Psoas muscle (tissue), 8 donors: ENCODE measurements at places on chromosomes 2 and 18. TPM values are rescaled to one million over a fixed set of nuclear protein-coding genes. Genes with fewer than 3 reads are reported as not detected.

DNA sequence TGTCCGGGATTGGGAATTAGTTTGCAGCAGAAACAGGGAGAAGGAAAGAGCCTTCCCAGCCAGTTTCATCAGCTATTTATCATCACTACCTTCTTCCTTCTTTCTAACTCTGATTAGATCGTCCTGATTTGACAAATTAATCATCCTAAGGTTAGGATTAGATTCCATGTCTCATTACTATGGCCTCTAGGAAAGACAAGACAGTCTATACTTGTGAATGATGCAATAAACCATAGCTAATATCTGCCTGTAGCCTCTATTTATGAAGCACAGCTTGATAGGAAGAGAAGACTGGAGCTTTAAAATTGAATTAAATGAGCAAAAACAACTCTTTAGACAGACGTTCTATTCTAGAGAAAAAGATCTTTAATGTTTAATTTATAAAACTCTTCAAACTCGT, 25.2 kb upstream of the FRZB start:
- DNase-seq = no peak

- no peak for DNase-seq
These were observed 233.7 kb upstream of the MEIS1 start for GRCh38 chr2:66201242-66201641.

- no peak for DNase-seq
These were observed 194.3 kb downstream of the LDLRAD4 start for GRCh38 chr18:13412901-13413300.

GRCh38 chr2:1140389-1141003, 189.8 kb downstream of the SNTG2 start:
- no peak for DNase-seq

DNA sequence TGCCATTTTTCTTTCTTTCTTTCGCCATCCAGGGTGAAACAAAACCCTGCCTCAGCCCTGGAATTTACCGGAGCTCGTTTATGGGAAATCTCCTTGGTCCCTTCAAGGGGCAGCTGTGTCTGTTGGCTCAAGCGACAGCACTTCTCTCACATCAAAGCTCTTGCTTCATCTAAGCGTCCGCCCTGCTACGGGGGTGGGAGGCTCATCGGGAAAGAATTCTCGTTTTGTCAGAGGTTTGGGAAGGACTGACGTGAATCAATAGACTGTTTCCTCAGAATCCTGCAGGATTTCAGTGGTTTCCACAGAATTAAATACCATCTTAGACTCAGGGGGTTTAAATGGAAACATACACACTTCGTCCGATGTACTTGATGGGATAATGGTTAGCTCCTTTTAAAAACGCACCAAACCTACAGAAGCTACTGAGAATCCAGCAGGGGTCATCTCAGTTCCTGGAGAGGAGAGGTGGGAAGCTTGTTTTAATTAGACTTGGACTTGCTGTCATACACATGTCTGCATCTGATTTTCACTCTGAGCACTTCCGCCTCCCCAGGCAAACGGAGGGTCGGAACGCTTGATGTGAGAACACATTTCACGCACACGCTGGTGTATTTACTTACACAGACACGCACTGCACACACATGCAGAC, 91.6 kb downstream of the ASB1 start:
- no peak for DNase-seq

DNA sequence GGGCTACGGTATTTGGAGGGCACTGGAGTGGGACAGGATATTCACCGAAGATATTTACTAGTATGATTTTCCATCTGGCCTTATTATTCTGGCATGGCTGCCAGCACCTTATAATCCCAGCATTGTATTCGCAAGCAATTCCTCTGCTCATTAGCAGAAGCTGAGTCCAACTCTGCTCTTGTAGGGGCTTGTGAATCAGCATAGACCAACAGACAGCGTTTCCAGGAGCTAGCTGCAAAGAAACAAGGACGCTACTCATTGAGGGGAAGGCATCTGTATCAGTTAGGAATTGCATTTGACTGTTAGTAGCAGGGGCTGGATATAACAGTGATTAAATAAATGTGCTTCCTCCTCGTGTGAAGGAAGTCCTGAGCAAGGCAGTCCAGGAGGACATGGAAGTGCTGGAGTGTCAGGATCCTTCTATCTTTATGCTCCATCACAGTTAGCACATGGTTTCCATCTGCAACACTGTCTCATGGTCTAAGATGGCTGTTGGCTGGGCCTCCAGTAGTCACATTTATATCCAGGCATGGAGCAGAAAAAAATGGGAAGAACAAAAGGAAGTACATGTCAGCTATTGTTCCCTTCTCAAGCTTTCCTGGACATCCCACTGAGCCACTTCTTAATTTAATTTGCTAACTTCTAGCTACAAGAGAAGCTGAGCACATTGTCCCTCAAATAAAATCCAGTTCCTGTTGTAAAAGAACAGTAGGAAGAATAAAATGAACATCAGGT, 214.1 kb downstream of the C1D start:
- no peak for DNase-seq

DNA sequence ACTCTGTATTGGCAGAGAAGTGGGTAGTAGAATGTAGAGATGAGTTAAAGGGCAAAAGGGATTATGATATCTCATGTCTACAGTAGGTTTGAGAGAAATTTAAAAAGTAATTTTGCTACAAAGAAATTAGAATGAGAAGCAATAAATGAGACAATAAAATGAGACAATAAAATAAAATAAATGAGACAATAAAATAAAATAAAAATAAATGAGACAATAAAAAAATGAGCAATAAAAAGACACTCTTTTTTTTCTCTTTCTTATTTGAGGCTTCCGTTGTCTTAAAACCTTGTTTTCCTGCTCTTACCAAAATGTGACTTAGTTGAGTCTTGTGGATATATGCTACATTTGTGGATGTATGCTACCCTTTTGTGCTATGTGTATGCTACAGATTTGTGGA, 615.4 kb upstream of the PKDCC start:
- DNase-seq = no peak

Gene HAAO
- 2.5 TPM for total RNA-seq

DNA sequence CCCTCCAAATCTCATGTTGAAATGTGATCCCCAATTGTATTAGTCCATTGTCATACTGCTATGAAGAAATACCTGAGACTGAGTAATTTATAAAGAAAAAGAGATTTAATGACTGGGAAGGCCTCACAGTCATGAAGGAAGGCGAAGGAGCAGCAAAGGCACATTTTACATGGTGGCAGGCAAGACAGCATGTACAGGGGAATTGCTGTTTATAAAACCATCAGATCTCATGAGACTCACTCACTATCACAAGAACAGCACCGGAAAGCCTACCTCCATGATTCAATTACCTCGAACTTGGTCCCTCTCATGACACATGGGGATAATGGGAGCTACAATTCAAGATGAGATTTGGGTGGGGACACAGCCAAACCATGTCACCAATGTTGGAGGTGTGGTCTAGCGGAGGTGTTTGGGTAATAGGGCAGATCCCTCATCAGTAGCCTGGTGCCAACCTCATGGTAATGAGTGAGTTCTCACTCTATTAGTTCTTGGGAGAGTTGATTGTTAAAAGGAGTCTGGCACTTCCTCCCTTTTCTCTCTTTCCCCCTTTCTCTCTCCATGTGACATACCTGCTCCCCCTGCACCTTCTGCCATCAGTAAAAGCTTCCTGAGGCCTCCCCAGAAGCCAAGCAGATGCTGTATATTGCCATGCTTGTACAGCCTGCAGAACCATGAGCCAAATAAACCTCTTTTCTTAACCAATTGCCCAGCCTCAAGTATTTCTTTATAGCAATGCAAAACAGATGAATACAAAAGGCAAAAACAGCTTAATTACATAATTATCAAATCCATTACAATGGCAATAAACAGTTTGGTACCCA, 14.5 kb upstream of the FN1 start:
- DNase-seq = no peak

Gene B4GALT6
- 9.4 TPM for total RNA-seq

DNA sequence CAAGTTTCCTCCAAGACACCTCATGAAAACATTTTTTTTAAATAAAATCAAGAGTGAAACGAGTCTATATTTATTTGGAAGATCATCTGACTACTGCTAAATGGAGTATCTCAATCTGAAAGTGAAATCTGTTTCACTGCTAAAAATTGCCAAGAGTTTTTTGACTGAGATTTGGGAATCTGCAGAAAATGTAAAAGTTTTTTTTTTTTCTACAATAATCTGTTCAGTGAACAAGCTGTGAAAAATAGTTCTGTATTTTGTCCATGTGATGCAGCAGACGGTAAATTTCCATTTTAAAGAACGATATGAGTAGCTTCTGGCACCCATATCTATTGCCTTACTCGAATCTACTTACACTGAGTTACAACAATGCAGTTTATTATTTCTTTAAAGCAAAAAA, 519.7 kb downstream of the PLCL1 start:
- DNase-seq = no peak

- no peak for DNase-seq
These were observed 293.5 kb downstream of the ARHGAP15 start for GRCh38 chr2:143422681-143423080.

DNA sequence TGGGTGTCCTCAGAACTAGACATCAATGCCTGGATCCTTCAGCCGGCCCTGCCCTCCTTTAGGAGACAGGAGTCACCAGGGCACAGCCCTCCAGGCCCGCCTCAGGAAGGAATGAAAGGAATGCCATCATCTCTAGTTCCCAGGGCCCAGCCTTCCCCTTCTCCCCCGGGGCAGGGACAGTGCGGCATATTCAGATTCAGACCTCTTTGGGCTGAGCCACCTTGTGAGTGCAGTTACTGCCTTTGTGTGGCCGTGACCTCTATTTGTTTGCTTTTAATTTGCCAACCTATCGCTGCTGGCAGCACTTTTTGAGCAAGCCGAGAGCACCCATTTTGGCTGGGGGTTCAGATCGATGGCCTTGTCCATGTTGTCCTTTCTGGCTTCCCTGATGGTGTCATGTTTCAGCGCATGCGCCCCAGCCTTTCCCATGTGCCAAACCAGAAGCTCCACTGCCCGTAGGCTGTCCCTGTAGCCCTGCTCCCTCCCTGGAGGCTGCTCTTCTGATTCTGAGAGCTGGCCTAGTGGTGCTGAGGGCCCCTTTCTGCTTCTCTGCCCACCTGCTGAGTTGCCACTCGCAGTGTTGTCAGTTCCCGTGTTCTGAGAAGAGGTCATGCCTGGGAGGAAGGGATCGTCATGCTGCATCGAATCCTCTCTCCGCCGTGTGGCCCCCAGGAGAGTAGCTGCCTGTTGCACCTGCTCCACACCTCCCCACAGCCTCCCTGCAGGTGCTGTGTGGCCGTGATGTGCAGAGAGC, 10.9 kb downstream of the ANKRD23 start:
- peak; percentile 91 for DNase-seq

- DNase-seq = no peak
These were observed 9.0 kb downstream of the HNMT start for GRCh38 chr2:137973280-137973679.

Gene WIPF1
- total RNA-seq = 10.0 TPM

Gene TMEM150A
- total RNA-seq = 20.1 TPM

Gene RAB27B
- total RNA-seq = 0.05 TPM
